Choroid plexus epithelial cell (primary cell): ENCODE measurements at places on chromosomes 16 and 17.
A peak's percentile ranks its signal among the peaks of the same experiment; 100 is the strongest.

DNA sequence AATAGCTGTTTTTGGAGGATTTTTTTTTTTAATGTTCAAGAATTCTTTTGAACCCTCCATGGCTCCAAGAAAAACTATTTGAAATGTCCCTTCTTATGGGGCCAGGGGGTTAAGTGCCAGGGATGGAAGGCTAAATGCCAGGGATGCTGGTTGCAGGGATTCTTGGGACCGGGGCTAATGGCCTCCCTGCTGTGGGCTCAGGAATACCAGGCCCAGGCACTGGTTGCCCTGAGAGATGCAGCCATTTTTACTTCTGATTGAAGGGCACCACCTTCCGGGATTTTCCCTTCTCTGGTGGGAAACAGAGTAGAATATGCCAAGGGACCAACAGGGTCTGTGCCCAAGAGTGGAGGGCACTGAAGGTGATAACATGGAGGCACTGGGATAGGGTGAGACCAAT lies 10.9 kb upstream of the KAT7 start:
- no peak for DNase-seq

DNA sequence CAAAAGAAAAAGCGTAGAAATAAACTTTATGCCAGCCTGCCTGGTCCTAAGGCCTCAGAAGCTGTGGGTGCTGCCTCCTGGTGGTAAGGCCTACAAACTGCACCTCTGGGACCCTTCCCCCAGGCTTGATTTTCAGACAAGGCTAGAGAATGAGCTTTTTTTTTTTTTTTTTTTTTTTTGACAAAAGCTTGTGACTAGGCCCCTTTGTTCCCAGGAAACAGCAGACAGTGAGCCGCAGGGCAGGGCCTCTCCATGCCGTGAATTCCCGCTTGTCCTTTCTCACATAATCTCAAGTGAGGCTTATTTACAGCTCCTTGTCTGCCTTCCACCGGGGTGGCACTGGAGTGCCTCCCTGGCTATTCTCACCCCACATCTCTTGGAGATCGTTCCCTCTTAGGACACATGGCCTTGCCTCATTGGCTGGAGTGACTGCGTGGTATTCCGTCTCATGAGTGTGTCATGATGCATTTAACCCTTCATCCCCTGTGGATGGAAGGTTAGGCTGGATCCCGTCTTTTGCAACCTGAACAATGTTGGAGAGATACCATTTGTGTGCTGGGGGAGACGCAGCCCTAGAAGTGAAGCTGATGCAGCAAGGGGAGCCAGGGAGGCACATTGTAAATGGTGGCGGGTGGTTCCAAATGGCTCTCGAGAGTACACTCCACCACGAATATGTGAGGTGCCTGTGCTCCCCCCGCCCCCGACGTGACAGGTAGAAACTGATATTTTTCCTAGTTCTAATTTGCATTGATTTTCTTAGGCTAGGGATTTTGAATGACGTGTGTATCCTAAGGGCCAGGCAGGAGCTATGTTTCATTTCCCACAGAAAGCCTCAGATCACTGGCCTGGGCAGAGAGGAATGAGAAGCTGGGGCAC lies 49.6 kb downstream of the USP22 start:
- peak; percentile 88 for DNase-seq

DNA sequence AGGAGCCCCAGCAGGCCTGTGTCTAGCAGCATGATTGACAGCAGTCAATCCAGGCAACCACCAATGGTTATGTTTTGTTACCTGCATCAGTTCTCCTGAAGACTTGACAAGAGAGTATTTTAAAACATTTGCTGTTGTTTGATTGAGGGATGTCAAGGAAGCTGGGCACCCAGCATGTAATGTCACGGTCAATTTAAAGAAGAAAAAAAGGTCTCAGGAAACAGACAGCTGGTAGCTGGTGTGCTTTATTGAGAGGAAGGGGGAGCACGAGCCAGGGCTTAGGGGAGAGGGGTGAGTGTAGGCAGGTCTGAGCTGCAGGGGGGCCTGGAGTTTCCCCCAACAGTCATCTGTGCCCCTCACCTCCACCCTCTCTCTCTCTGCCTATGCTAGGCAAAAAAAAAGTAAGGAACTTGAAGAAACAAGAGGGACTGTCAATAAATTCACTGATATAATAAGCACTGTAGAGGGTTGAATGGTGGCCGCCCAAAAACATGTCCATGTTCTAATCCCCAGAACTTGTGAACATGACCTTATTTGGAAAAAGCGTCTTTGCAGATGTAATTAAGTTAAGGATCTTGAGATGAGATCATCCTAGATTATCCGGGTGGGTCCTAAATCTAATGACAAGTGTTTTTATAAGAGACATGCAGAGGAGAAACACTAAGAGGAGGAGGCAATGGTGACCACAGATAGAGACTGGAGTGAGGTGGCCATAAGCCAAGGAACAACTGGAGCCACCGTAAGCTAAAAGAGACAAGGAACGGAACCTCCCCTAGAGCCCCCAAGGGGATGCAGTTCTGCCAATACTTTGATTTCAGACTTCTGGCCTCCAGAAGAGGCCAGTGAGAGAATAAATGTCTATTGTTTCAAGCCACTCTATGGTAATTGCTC lies 14.5 kb downstream of the TSPOAP1 start:
- DNase-seq, result no peak

DNA sequence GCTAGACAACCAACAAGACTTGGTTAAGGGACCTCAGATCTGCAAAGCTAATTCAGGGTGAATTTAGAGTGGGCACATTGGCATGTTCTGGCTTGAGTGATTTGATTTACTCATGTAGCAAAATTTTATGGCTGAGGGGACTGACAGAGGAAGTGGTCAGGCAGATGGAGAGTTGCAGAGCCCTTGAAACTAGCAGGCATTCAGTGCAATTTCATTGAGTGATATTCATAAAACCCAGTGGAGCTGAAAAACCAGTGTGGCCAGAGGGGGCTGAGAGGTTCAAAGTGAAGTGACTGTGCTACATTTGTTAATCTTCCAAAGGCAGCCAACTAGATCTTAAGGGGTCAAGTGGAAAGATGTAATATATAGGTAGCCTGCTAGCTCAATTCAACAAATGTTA lies 2.2 kb upstream of the TMEM94 start:
- no peak for DNase-seq
